Cortex of kidney (tissue), 1 donor: ENCODE measurements at places on chromosomes 2 and 18.

- DNase-seq = no peak
Observed at GRCh38 chr2:203583701-203584100, 48.6 kb upstream of the RAPH1 start.

- no peak for DNase-seq
Observed at GRCh38 chr2:226118471-226119429, 680.9 kb downstream of the IRS1 start.

DNA sequence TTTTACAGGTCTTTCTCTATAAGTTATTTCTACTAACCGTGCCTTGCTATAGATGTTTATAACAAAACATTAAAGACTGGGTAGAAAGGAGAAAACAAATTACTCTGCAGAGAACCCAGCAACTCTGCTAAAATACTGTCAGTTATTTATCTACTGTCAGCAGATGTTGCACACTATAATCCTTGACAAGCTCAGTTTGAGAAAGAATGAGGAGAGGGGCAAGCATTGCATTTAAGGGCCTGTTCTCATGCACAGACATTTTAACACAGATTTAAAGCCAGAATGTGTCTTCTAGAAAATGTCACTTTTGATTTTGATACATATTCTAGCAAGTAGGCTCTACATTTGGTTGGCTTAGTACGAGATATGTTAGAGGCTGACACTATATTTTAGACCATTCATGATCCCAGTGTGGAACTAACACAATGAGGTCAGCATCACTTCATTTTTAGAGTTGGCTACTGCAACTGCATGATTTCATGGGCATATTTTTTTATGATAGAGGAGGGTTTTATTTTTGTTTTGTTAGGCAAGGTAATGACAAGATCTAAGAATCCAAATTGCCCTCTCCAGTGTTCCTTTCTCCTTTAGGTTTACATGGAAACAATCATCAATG, 516.4 kb downstream of the ZEB2 start:
- no peak for DNase-seq

DNA sequence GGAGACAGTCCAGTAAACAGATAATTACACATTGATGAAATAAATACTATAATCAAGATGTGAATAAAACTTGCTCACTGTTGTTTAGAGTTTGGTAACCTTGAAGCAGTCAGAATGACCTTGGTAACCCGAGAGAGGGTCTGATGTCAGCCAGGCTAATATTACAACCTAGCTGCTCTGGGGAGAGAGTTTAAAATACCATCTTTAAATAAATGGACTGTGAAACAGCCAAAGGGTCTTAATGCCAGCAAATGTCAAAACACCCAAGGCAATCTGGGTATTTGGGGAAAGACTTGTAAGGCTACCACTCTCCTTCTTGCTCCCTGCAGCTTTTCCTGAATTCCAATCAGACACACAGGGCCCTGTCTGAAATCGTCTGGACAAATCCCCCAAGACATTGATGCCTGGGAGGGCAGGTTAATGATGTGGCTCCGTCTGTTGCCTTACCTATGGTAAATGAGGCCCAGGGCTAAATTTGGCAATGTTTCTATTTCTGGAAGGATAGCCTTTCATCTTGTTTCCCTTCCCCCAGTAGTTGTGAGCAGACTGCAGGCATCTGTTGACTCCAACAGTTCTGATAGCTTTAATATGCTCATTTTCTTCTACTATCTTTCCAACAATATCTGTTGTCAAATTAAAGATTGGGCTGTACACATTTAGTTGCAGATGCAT, 43.0 kb upstream of the ITGB6 start:
- no peak for DNase-seq

DNA sequence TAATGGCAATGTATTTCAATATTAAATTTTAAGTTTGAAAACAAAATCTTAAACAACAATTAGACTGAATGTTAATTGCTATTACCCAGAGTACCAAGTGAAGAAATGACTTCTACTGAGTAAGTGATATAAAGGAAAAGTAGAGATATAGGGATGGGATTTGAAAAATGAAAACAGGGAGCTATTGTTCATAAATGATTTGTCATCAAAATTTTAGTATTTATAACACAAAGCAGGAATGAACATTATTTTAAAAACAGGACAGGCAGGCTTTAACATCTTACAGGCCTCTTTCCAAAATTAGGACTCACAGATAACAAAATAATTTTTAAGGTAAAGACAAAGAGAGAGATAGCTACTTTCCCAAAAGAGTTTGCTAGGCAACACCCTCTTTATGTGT, 3.9 kb downstream of the EXOC6B start:
- DNase-seq = no peak

- no peak for DNase-seq
Observed at GRCh38 chr2:62319070-62319469, 123.2 kb downstream of the B3GNT2 start.

GRCh38 chr2:12479065-12479601, 237.6 kb upstream of the TRIB2 start:
- DNase-seq = no peak

- DNase-seq = no peak
Observed at GRCh38 chr2:66580166-66581049, 145.5 kb downstream of the MEIS1 start.

DNA sequence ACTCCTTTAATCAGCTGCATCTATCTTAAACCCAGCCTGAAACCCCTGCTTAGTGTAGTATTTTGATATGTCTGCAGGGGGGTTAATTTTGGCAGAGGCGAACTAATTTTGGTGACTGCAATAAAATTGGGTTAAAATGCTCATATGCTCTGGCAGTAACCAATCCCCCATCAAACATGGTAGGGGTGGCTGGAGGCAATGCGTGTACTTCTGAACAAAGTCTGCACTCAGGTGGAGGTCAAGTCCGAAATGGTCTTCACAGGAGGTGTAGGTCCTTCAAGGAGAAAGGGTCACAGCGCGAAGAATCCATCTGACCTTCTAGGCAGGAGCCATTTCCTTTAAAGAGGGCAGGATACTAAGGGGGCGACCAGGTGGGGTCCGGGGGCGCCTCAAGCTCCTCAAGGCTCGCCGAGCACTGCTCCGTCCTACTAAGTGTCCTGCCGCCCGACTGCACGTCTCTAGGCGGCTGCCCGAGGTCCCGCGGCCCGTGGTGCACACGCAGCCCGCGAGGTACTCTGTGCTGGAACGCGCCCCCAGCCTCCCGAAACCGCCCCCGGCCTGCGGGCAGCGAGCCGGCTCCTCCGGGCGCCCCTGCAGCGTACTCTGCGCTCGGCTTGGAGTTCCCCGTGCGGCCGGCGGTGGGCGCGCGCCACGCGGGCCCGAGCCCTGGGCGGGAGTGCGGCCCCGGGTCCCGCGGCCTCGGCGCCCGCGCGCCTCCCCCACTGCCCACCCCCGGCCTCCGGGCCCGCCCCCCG, 1.7 kb upstream of the LDLRAD4 start:
- DNase-seq = no peak

DNA sequence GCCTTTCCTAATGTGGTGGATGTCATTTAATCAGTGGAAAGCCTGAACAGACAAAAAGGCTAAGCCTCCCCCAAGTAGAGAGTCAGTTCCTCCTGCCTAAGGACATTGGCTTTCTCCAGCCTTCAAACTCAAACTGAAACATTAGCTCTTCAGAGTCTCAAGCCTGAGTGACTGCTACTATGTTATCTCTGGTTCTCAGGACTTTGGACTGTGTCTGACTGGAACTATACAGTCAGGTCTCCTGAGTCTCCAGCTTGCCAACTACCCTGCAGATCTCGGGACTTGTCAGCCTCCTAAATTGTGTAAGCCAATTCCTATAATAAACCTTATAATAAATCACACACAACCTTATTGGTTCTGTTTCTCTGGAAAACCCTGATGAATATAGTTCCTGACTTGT, 12.6 kb downstream of the HYCC2 start:
- DNase-seq = no peak

GRCh38 chr2:199907008-199907714, 3.9 kb upstream of the C2orf69 start:
- no peak for DNase-seq

GRCh38 chr18:79046522-79046921, 22.7 kb upstream of the ATP9B start:
- DNase-seq = no peak

- DNase-seq = no peak
Observed at GRCh38 chr18:57895182-57895581, 92.1 kb upstream of the ATP8B1 start.

- no peak for DNase-seq
Observed at GRCh38 chr18:79217979-79218604, 148.9 kb downstream of the ATP9B start.

DNA sequence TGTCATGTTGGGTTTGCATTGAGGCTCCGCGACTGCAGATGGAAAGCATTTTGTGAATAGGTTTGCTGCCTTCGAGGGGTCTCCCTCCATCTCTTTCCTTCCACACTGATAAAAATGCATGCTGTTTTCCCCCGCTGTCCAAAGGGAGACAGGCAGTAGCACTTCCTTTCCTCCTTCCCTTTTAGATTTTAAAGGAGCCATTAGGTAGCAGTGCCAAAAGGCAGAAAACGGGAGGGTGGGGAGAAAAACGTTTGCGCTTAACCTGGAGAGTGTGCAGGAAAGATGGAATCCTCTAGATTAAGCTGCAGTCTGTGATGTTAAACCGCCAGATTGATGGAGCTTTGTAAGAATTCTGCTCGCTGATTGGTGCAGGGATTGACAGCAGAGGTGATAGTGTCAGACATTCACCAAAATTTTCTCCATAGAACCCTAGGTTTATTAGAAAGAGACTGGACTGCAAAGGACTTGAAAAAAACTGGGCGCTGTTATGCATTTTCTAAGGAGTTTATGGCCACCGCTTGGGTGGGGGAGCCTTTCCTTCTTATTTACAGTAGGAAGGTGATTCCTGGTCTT, 688 bp downstream of the MAPRE2 start:
- no peak for DNase-seq
